ENCODE measurements at places on chromosomes 1 and 21.

GRCh38 chr1:36150296-36151133, 1.2 kb upstream of the TRAPPC3 start:
- peak; percentile 72 for DNase-seq

DNA sequence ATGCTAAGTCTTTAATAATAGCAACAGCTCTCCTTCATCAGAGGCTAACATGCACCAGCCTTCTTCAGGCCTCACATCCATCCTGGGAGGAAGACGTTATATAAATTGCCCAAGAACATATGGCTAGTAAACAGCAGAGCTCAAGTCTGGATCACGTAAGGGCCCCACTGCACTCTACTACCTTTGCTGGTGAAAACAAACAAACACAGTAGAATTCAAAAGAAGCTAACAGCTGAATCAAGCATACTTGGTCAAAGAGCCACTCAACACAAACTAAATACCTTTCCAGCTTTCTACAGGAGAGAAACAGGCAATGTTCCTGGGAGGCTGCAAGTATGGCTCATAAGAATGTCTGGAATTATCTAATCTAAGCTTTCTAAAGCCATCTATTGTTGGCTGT, 66.0 kb downstream of the WLS start:
- no peak for DNase-seq

DNA sequence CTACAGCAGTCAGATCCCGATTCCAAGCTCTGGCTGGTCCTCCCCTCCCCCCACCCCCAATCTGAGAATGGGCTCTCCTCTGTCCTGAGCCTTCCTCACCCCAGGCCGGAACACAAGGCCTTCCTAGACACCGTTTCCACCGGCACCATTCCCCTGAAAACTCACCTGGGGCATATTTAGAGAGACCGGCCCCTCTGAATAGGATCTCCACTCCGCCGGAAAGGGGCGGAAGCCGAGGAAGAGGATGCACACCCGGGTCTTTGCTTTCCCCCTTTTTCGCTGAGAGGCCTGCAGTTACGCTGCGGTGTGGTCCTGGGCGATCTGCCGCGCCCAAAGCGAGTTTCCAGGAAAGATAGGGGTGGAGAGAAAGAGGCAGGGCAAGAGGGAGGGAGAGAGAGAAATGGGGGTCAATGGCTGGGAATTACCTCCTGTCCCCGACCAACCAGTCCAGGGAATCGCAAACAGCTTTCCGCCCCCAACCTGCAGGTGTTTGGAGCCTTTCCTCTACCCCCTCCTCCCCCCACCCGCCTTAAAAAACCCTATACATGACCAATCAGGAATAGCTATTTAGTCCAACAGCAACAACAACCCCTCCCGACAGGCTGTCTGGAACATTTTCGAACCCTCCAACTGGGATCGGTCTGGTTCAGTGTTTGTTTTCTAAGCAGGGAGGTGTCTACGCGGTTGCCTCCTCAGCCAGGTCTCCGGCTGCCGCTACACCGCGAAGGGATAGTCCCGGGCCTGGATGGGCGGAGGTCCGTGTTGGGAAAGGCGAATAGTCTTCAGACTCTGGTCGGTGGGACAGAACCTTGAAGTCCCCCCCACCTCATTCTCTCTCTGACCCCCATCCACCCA, 2.8 kb downstream of the TAL1 start:
- peak; percentile 40 for DNase-seq

- DNase-seq: no peak
Observed at GRCh38 chr1:102002057-102002456, 5.3 kb upstream of the OLFM3 start.

DNA sequence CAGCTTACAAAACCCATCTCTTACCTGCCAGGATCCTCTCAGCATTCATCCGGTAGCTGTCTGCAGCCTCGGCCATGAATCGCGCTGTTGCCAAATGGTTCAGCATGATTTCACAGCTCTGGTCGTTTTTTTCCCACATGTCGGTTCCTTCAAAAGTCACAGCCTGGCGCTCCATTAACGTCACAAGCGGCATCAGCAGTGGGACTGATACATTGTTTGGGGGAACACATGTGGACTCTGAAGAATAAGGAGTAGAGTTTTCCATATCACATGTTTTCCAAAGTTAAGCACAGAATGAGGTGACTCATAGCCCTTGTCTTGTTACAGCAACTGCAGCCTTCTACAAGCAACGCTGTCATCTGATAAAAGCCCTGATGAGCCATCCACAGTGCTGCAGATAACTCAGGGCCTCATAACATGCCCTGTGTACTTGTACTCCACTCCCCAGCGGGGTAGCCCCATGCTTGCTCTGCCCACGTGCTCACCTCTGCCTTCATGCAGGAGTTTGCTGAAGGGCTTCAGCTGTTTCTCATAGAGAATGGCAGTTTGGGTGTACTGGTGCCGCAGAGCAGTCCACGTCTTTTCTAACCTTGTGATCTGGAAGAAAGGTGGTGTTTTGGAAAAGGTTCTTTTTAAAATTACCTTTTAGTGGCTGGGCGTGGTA, 114.2 kb downstream of the BCAR3 start:
- no peak for DNase-seq

GRCh38 chr21:42117967-42118780, 47.1 kb downstream of the UMODL1 start:
- no peak for DNase-seq

- peak; percentile 66 for DNase-seq
Observed at GRCh38 chr1:33634806-33635205, 162.4 kb downstream of the ZSCAN20 start.

- no peak for DNase-seq
Observed at GRCh38 chr1:218658269-218658668, 313.1 kb downstream of the TGFB2 start.

DNA sequence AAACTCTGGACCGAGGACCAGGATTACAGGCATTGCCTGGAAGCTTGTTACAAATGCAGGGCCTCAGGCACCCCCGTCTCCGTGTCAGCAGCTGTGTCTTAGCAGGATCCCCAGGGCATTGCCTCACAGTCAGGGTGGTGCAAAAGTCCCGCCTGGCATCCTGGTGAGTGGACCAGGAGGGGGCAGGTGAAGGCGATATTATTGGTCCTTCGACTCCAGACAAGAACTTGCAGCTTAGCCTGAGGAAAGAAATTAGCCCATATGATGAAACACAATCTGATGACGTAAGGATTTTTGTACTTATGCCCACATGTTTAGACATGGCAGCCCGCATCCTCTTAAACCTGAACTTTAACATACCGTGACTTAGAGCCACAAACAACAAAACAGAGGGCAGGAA, 40.8 kb downstream of the RSPH1 start:
- DNase-seq: no peak

DNA sequence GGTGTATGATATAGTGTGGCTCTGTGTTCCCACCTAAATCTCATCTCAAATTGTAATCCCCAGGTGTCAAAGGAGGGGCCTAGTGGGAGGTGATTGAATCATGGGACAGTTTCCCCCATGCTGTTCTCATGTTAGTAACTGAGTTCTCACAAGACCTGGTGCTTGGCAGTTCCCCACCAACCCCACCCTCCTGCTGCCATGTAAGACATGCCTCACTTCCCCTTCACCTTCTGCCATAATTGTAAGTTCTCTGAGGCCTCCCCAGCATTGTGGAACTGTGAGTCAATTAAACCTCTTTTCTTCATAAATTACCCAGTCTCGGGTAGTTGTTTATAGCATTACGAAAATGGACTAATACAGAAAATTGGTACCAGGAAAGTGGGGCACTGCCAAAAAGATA, 1705.3 kb downstream of the NCAM2 start:
- DNase-seq: no peak

DNA sequence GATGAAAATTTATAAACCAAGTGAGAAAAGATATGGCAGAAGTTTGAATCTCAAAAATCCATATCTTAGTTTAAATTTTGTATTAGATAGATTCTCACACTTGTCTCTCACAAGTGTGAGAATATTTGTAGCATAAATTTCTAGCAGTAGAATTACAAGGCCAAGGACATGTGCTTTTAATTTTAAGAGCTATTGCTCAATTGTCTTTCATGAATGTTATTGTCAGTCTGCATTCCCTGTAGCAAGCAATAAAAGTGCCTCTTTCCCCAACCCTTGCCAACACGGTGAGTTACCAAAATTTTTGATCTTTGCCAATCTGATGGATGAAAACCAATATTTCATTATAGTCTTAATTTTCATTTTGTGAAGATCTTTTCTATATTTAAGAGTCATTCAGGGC, 64.0 kb downstream of the CTH start:
- no peak for DNase-seq

GRCh38 chr1:30773722-30774358, 16.3 kb upstream of the LAPTM5 start:
- DNase-seq: no peak

DNA sequence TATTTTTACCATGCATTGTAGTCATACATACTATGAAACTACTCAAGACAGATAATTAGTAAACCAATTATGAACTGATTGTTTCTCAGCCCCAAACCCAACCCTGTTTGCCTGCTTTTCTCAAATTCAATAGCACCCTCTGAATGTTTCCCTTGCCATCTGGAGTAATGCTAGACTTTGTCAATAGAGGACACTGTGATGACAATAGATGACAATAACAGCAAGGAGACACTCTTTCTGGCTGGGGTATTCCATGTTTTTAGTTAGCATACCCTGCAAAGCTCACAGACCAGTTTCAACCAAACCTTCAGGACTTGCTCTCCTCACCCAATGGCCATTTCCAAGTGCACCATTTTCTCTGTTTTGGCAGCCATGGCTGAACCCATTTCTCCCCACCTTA, 108.5 kb upstream of the LRRC7 start:
- DNase-seq: no peak

GRCh38 chr1:57084701-57085100, 118.9 kb upstream of the C8B start:
- DNase-seq: no peak

DNA sequence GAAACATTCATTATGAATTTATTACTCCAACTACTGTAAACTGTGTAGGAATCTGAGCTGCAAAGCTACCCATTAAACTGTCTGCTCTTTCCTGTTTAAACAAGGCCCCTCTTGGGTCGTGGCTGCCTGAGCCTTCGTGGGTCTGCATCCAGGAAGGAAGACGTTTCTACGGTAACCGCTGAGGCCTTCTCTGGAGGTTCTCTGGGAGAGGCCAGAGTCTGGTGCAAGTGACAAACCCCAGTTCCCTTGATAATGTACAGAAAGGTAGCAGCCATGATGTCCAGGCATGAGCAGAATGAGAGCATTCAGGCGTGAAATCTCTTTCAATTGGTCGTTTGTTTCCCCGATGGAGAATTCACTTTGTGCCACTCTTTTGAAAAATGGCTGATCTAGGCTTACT, 350.2 kb downstream of the PLPP3 start:
- peak; percentile 54 for DNase-seq

- no peak for DNase-seq
Observed at GRCh38 chr1:68585351-68585750, 88.5 kb upstream of the DEPDC1 start.

- DNase-seq: no peak
Observed at GRCh38 chr1:154716011-154716410, 108.0 kb upstream of the ADAR start.

GRCh38 chr1:198856601-198857000, 217.8 kb downstream of the PTPRC start:
- DNase-seq: no peak

DNA sequence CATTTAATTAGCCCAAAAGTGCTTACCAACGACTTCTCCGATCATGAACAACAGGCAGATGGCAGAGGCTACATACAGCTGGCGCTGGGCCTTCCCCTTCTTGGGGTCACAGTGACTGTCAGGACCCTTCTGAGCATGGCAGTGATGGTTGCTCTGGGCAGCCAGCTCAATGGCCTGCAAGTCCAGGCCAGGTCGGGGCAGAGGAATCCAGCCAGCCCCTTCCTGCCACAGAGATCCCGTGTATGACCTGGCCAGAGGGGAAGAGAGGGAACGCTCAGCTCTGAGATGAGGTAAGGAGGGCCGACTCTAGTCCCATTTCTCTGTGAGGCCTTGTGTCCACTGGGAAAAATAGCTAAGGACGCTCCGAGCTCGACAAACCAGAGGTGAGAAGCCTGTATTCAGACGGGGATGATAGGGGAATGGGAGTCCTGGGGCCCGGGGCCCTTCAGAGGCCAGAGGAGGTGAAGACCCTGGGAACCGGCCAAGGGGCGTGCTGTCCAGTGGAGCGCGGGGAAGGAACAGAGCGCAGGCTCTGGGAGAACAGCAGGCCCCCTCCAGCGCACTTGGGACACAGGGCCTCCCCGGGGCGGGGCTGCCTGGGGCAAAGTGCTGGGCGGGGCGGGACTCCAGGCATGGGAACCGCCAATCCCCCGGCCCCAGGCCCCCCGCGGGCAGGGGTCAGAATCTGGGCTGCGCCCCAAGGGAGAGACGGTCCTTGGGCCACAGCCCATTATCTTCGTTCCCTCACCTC, 772 bp downstream of the SLC30A2 start:
- no peak for DNase-seq

DNA sequence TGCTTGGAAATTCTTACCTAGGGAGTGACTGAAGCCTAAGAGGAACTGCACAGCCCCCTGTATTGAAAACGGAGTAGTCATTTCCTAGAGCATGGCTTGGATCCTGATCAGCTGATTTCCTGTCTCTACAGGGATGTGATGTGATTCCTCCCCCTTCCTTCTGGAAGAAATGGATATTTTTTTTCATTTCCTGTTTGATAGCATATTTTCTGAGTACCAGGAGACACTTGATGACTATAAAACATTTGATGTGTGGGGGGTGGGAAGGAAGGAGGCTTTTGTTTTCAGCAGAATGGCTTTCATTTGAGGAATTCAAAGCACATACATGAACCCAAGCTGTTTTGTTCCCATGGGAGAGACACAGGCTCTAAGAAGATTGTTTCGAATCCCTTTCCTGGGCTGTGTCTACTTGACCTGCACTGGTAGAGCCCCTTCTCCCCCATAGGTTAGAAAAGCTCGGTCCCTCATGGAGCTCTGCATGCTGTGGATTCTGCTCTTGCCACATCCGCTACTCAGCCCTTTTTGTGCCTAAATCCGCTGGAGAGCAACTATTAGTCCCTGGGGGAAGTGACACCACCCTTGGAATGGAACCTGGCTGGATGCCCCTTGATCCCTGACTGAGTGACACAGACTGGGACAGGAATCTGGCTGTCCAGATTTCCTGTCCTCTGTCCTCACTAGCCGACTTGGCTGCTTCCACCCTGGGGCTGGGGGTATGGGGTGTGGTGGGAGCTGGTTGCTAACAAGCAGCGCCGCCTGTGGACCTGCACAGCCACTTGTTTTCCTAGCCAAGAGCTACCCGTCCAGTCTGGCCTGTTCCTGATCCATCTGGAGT, 71.8 kb upstream of the MACF1 start:
- DNase-seq: peak; percentile 84
